ENCODE measurements at places on chromosomes 5 and 9. TPM values are rescaled to one million over a fixed set of nuclear protein-coding genes. Genes with fewer than 3 reads are reported as not detected.
A peak's percentile ranks its signal among the peaks of the same experiment; 100 is the strongest.

- no peak for DNase-seq
- no peak overlapping the region for H3K4me3 ChIP-seq
- H3K27me3 ChIP-seq: peaks cover 37% of the 10 kb centered on the region
- H3K36me3 ChIP-seq: no peaks in the 10 kb centered on the region
- H3K4me1 ChIP-seq: no peaks in the 10 kb centered on the region
Observed at GRCh38 chr5:157444224-157444623, 15.8 kb upstream of the NIPAL4 start.

DNA sequence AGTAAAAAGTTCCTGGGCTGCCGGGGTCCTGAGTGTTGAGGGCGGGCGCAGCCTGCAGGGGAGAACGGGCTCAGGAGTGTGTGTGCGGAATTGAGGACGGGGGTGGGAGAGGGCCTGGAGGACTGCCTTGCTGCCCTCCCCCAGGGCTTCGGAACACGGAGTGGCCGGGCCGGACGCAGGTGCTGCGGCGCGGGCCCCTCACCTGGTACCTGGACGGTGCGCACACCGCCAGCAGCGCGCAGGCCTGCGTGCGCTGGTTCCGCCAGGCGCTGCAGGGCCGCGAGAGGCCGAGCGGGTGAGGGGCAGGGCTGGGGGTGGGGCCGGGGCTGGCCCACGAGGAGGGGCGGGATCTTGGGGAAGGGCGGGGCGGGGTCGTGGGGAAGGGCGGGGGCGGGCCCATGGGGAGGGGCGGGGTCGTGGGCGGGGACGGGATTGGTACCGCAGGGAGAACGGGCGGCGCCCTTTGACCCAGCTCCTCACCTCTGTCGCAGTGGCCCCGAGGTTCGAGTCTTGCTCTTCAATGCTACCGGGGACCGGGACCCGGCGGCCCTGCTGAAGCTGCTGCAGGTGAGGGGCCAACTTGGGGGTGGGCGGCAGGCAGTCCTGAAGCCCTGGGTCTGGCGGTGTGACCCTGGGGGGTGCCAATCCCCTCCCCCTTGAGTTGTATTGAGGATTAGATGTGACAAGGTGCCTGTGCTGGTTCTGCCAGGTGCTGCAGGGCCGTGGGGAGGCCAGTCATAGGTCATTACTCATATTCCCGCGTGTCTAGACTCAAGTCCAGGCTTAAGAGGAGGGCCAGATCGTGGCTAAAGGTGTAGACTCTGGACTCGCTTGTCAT, 7.1 kb downstream of the FPGS start:
- peaks cover 6% of the 10 kb centered on the region for H3K4me1 ChIP-seq
- peak overlapping the region; percentile 16 for H3K27ac ChIP-seq
- no peak overlapping the region for H3K4me3 ChIP-seq
- DNase-seq: no peak

DNA sequence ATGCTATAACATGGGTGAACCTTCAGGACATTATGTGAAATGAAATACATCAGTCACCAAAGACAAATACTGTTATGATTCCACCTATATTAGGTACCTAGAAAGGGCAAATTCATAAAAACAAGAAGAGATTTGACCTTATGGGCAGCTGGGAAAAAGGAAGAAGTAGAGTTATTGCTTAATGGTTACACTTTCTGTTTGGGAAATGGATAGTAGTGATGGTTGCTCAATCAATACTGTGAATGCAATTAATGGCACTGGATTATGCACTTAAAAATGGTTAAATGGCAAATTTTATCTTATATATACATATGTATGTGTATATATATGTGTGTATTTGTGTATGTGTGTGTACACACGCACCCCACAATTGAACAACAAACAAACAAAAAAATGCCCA, 15.2 kb downstream of the FKBP15 start:
- H3K27ac ChIP-seq: no peak overlapping the region
- H3K4me1 ChIP-seq: no peaks in the 10 kb centered on the region
- no peak for DNase-seq
- H3K4me3 ChIP-seq: no peak overlapping the region
- H3K27me3 ChIP-seq: no peaks in the 10 kb centered on the region

GRCh38 chr5:121366515-121366914, 485.2 kb upstream of the FTMT start:
- no peaks in the 10 kb centered on the region for H3K27me3 ChIP-seq
- H3K4me1 ChIP-seq: no peaks in the 10 kb centered on the region
- H3K27ac ChIP-seq: no peak overlapping the region
- no peaks in the 10 kb centered on the region for H3K36me3 ChIP-seq
- H3K4me3 ChIP-seq: no peak overlapping the region

DNA sequence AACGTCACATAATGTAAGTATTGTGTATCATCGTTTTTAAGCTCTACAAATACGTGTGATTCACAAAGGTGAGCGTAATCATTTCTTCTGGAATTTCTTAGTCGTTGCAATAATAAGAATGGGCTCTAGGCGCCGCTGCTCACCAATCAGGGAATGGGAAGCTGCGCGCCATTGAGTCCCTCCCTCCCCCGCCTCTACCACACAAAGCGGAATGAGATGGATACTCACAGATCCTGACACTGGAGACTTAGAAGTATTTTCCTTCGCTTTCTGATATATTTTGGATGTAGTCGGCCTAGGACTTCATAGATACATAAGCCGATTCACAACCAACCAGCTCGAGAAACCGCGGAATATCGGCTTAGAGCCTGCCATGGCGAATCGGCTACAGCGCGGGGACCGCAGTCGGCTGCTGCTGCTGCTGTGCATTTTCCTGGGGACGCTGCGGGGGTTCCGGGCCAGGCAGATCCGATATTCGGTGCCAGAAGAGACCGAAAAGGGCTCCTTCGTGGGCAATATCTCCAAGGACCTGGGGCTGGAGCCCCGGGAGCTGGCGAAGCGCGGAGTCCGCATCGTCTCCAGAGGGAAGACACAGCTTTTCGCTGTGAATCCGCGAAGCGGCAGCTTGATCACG, at the start of gene PCDHGA11:
Gene PCDHGA11, plus strand, starts transcription at position 197 of the 634 bp plus-strand sequence. Its CDS starts 177 bp downstream, at position 374.
- peak within 1 kb of the TSS; percentile 34 for H3K27ac ChIP-seq
- H3K27me3 ChIP-seq: peaks cover 76% of the 10 kb centered on the region
- DNase-seq: no peak
- H3K36me3 ChIP-seq: peaks cover 4% of the 10 kb centered on the region
- peaks cover 16% of the 10 kb centered on the region for H3K4me1 ChIP-seq

Gene TPPP
- 0.55 TPM for total RNA-seq

Gene RORB
- 0.03 TPM for total RNA-seq

Gene FBXL7
- not detected for total RNA-seq

Gene NSUN2
- total RNA-seq: 78.2 TPM

Gene LAMC3
- total RNA-seq: 0.19 TPM
